ENCODE measurements at places on chromosomes 16 and 17.
A peak's percentile ranks its signal among the peaks of the same experiment; 100 is the strongest.

- peak; percentile 96 for DNase-seq
Measured at GRCh38 chr17:17151962-17152361, 54.2 kb downstream of the PLD6 start.

GRCh38 chr16:86215233-86215978, 294.9 kb upstream of the FOXF1 start:
- DNase-seq, result no peak

DNA sequence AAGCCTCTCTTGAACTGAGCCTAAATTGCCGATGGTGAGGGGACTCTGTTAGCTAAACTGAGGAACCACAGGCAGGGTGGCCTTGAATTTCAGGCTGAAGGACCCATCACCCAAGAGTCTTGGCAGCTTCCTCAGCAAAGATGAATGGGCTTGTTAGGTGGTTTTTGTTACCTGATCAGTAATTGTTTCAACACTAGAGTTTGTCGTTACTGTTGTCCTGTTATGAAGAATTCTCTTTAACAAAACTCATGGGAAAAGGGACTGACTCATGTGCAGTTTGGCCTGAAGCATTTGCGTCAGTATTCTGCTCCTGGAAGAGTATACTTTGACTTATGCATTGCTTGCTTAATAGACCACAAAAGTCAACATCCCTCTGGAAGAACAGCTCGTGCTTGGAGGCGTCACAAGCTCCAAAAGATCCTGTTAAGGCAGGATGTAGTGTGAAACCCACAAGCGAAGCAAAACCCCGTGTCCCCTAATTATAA, 206.0 kb downstream of the IRX3 start:
- DNase-seq, result peak; percentile 98

- DNase-seq, result no peak
Measured at GRCh38 chr17:10197721-10198508, 491 bp downstream of the GAS7 start.

DNA sequence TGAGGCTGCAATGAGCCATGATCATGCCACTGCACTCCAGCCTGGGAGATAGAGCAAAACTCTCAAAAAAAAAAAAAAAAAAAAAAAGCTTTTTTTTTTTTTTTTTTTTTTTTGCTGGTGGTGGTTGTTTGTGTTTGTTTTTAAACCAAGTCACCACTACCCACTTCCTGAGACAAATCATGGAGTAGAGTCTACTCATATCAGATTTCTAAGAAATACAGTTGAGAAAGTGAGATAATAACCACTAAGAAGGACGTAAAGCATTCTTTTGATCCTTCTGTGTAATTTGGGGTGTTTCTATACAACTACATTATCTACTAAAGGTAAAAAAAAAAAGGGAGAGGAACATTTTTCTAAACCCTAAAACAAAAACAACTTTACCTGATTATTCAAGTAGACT, 38.0 kb downstream of the AXIN2 start:
- DNase-seq, result no peak

DNA sequence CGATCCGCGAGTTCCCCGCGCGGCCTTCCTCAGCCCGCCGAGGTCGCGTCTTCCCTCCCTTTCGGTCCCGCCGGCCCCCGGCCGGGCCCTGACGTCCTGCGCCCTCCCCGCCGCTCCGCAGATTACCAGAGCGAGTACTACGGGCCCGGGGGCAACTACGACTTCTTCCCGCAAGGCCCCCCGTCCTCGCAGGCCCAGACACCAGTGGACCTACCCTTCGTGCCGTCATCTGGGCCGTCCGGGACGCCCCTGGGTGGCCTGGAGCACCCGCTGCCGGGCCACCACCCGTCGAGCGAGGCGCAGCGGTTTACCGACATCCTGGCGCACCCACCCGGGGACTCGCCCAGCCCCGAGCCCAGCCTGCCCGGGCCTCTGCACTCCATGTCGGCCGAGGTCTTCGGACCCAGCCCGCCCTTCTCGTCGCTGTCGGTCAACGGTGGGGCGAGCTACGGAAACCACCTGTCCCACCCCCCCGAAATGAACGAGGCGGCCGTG, 5.4 kb downstream of the LHX1 start:
- no peak for DNase-seq

DNA sequence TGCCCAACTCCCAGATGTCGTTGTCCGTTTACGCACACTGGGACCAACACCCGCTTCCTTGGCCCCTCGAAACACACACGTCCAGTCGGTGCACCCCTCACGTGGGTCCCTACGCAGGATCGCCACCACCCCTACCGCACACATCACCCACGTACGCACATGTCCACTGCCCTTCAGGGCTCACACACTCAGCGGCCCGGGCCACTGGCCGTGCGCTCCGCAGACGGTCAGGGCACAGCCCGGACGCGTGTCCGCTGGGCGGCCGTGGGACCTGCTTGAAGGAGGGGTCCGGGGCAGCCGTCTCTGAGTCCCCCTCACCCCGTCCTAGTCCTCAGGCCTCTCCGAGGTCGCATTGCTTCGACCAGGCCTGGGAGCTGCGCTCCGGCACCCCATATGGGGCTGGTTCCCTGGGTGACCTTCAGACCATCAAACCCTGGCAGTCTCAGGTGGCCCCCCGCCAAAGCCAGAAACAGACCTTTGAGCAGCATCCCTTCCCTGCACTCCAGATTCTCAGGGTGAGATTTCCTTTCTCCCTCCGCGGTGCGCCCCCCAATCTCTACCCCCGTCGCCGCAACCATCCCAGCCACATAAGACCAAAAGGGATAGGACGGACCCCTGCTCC, 914 bp upstream of the GPRC5B start:
- DNase-seq, result no peak

- DNase-seq, result no peak
Measured at GRCh38 chr17:51487947-51488346, 227.6 kb downstream of the UTP18 start.

GRCh38 chr17:76924345-76925342, 56.4 kb downstream of the MGAT5B start:
- DNase-seq, result no peak

- DNase-seq, result no peak
Measured at GRCh38 chr16:27839419-27839818, 224.1 kb downstream of the GSG1L start.

DNA sequence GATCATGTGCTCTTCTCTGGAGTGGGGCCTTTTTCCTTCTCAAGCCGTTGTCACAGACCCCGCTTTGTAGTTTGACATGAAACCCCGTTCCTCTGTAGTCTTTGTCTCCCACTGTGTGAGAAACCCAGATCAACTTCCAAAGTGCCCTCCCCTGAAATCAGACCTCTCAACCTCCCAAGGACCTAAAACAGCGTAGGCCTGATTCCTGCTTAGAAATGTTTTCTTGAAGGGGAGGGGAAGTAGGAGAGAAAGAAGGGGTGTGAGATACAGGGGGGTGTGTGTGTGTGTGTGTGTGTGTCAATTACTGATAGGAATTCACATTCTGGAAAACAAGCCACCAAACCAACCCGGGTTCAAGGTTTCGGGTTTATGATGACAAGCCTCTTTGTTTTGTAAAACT, 1.4 kb downstream of the UBE2O start:
- no peak for DNase-seq

GRCh38 chr17:75778861-75779249, 5.8 kb upstream of the UNK start:
- no peak for DNase-seq

DNA sequence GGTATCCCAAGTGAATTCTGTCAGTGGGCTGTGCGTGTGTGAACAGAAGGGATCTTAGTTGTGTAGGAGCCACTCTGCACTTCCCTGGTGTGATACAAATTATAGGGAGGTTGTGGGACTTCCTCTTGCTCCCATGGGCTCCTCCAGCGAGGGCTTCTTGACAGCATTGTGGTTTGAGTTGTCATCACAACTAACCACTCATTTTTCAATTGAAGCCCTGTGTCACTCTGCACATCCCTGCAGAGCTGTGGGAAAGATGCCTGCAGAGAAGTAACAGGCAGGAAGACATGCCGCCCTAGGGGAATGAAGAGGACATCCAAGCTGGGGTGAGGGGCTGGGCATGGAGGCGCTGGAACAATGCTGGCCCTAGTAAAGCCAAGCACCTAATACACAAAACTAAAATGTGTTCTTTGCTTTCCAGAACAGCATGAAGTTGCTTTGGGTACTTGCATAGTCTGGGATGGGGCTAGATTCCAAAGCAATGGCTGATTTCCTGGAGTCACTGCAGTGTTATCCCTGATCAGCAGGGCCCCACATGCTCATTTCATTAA, 692.5 kb downstream of the TOX3 start:
- DNase-seq, result peak; percentile 15

GRCh38 chr16:65342231-65342866, 220.5 kb upstream of the CDH11 start:
- DNase-seq, result peak; percentile 8

- no peak for DNase-seq
Measured at GRCh38 chr17:65876985-65877384, 314.9 kb downstream of the CEP112 start.

GRCh38 chr16:15897121-15897780, 8.8 kb upstream of the CEP20 start:
- DNase-seq, result no peak

DNA sequence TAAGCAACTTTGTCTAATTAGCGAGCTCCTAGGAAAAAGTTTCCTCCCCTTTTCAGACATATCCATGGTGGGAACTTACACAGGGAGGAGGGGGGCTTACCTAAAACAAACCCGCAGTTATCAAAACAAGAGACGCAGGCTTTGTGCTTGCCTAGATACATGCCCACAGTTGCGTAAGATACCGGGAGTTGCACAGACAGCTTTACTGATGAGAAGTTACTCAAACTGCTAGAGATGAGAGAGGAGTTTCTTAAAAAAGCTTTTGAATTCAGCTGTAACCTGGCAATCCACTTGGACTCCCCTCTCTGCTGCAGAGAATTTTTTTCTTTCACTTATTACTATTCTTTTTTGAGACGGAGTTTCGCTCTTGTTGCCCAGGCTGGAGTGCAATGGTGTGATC, 6.8 kb upstream of the ZP2 start:
- DNase-seq, result no peak

DNA sequence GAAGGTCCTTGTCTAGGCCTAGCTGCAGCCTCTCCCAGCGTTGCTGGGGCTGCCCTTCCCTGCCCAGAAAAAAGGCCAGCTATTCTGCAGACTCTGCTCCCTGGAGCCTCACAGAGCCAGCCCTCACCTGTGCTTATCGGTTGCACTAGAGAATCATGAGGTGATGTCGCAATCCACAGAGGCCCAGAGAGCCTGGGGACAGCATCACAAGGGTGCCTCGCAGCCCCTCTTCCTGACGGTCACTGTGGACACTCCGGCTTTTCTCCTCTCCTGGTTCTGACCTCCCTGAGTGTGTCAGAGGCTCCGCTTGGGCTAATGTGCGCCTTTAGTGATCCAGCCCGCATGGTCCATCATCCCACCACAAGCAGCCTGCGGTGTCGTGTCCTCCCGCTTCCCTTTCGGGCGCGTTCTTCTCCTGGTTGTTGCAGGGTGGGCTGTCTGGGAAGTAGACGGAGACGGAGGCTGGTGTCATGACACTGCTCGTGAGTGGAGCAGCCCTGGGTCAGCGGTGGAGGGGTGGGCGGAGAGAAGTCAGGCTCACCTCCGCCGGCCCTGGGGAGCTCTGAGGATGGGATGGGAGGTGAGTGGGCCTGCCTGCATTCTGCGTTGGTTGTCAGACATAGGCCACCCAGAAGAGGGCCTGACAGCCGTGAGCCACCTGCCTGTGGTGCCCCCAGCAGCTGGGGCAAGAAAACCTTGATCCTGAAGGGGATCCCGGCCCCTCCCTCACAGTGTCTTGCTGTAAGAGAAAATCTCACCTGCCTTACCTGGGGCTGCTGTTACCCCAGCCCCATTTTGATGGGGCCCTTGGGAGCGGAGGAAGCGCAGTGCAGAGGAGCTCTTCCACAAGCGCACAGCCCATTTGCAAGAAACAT, 165.9 kb upstream of the CHMP6 start:
- no peak for DNase-seq

GRCh38 chr16:3949287-3949686, 68.8 kb upstream of the CREBBP start:
- DNase-seq, result no peak

GRCh38 chr17:3708366-3708765, 12.4 kb upstream of the P2RX5 start:
- DNase-seq, result no peak

DNA sequence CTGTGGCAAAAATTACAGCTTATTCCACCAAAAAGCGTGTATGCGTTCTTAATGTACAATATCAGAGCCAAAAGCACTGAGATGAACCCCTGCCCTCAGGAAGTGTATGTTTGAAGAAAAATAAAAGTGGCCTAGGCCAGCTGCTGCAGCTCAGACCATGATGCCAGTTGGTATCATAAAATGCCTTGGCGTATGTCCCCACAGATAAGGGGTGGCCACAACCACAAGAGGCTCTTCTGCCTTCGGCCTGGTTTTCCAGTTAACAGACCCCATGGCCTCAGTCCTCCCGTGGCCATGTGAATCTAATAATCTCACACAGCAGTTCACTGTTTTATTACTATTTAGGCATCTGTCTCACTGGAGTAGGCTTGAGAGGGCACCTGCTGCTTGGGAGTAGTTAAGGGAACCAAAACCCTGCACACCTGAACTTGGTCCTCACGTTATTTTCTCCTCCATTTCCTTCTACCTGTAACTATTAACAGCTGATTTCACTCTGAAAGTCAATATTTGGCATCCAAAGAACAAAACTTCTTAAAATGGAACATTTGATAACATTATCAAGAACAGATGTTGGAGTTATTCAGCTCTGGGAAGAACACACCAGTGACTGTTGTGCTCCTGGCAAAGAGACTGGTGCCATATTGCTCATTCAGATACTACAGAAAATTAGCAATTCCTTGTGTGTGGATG, 34.8 kb upstream of the ERN1 start:
- no peak for DNase-seq

DNA sequence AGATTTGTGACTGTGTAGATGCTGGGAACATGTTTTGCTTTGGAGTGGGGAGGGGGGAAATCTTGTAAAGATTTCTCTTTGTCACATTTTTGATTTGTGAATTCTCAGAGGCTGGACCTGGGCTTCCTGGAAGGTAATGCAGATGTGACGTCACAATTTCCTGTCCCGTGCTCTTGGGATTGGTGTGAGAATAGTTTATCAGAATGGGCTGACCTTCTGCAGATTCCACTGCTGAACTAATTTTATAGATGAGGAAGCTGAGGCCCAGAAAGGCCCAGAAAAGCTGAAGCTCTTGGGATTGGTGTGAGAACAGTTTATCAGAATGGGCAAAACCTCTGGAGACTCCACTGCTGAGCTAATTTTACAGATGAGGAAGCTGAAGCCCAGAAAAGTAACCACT, 34.0 kb downstream of the HS3ST3B1 start:
- no peak for DNase-seq

- no peak for DNase-seq
Measured at GRCh38 chr17:55330344-55330933, 65.7 kb downstream of the HLF start.

DNA sequence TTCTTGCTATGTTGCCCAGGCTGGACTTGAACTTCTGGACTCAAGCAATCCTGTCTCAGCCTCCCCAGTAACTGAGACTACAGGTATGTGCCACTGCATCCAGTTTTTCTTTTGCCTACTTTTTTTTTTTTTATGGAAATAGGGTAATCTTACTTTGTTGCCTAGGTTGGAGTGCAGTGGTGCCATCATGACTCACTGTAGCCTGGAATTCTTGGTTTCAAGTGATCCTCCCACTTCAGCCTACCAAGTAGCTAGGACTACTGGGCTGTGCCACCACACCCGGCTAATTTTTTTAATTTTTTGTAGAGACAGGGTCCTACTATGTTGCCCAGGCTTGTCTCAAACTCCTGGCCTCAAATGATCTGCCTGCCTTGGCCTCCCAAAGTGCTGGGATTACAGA, 10.0 kb downstream of the LRRC36 start:
- peak; percentile 26 for DNase-seq

GRCh38 chr16:35308674-35309073, 1849.3 kb downstream of the TP53TG3F start:
- DNase-seq, result no peak

GRCh38 chr17:8623591-8623990, 6.9 kb downstream of the MYH10 start:
- no peak for DNase-seq

- DNase-seq, result no peak
Measured at GRCh38 chr17:80815151-80815681, 176.4 kb upstream of the CHMP6 start.
